Astrocyte (in vitro differentiated cells and primary cell): ENCODE measurements at places on chromosomes 5 and 9. TPM values are rescaled to one million over a fixed set of nuclear protein-coding genes. Genes with fewer than 3 reads are reported as not detected.

DNA sequence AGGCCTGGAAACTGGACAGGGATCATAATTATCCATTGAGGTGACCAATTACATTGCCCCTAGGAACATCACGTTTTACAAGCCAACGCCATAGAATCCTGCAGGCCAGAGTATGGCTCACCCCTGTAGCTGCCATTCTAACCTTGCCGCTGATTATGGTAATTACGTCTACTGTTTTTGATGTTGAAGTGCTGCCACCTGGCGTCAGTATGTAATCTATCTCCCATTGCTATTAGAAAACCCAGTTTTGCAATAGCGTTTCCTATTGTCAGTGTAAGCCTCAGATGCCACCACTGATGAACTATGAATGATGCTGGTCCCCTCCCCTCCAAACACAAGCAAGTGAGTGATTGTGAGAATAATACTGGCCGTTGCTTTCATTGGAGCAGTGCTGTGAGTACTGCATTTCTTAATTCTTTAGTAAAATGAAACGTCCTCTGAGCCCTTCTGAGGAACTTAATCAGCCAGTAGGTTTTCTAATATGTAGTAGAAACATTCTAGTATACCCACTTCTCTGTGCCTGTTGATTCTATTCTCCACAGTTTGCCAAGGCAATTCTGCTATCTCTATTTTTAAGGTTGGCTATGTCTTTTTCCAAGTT, 100.5 kb upstream of the NMUR2 start:
- DNase-seq: peak; percentile 17

DNA sequence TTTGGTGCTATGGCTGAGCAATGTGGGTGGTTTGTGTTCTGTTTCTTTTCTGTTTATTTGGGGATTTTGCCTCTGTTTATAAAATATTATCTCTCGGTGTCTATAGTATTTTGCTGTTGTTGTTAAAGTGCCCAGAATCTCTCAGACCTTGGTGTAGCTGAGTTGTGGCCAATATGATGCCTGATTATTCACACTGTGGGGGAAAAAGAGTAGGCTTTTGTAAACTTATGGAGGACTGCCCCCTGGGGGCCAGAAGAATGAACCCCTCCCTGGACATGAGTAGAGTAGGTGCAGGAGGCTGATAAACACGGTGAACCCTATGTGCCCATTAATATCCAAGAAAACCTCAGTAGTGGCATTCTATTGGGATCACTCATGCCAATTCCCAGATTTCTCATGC, 49.0 kb upstream of the DPYSL3 start:
- DNase-seq: peak; percentile 68

TAF11L8 gene
- not detected in 2 replicates for total RNA-seq

DNA sequence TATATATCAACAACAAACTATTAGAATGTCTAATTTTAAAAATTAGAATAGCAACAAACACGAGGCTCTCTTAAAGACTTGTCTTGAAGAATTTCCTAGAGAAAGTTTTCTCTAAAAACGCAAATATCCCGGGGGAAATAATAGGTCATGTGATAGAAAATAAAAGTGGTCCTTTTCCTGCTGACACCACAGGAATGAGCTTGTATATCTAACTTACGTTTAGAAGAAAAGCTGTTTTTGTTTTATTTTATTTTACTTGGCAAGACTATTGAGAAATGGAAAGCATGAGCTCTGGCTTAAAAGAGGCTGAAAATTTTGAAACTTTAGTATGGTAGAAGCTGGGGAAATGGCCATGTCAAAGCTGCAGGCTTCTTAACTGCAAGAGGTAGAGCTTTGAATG, 465.0 kb downstream of the AGTPBP1 start:
- DNase-seq: no peak

GALNT12 gene
- total RNA-seq: 1.7 TPM in 2 replicates

MRPS27 gene
- total RNA-seq: 37.0 and 43.6 TPM in 2 replicates

MLLT3 gene
- 35.1 and 41.6 TPM in 2 replicates for total RNA-seq

GRCh38 chr5:58348996-58349728, 110.7 kb downstream of the PLK2 start:
- no peak for DNase-seq

CCNO gene
- 0.19 and 0.43 TPM in 2 replicates for total RNA-seq
